Uterus (tissue), 4 donors: ENCODE measurements at places on chromosomes 3 and 15.

DNA sequence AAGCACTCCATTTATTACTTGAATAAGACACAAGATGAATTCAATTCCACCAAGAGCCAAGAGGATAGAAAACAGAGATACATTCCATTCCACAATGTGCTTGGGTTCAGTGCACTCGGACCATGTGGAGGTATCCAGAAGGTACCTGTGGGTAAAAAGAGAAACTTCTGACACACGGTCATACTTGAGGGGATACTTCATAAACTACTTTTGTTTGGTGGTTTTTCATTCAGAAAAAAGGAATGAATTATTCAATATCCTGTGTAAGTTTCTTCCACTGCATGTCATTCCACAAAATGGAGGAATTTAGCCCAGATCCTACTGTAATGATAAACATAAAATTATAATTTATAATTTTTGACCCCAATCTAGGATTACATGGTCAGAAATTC, 5.7 kb downstream of the TM4SF1 start:
- H3K36me3 ChIP-seq, result no peaks in the 10 kb centered on the region
- H3K27me3 ChIP-seq, result no peaks in the 10 kb centered on the region
- peak overlapping the region; percentile 78 for H3K27ac ChIP-seq
- no peaks in the 10 kb centered on the region for H3K4me1 ChIP-seq
- H3K4me3 ChIP-seq, result no peak overlapping the region

DNA sequence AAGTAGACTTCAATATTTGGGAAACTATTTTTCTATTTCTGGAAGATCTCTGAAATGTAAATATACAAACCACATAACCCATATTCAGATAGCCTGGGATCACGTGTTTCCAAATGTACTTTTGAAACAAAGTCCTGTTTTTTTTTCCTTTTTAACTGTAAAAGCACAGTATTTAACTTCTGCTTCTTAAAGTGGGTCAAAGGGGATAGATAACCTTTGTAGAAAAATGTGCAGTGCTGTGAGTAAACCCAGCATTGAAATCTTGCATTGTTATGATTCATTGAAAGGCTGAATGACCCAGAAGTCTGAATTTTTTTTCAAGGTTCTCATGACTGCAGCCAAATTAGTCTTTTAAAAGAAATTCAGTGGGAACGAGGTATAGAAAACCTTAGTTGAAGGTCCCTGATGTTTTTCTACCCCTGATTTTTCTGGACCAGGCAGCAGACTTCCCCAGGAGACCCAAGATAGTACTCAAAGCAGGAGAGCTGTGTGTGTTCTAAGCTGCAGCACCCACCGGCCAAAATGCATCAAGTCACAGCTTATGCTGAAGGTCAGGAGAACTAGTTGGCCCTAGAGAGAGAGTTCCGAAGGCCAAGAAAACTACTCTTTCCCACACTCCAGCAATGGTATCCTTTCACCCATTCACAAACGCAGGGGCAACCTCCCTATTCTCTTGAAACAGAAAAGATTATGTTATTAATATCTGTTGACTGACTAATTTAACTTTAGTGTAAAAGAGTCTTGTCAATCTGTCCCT, 43.6 kb upstream of the APH1B start:
- H3K4me3 ChIP-seq, result no peak overlapping the region
- peak overlapping the region; percentile 63 for H3K27ac ChIP-seq
- H3K36me3 ChIP-seq, result no peaks in the 10 kb centered on the region
- no peak for DNase-seq
- no peaks in the 10 kb centered on the region for H3K27me3 ChIP-seq
- no peaks in the 10 kb centered on the region for H3K4me1 ChIP-seq

GRCh38 chr3:147373301-147373700, 33.0 kb downstream of the ZIC4 start:
- H3K27me3 ChIP-seq, result no peaks in the 10 kb centered on the region
- H3K4me1 ChIP-seq, result no peaks in the 10 kb centered on the region
- H3K36me3 ChIP-seq, result no peaks in the 10 kb centered on the region
- H3K27ac ChIP-seq, result no peak overlapping the region
- DNase-seq, result no peak

- H3K4me3 ChIP-seq, result peak overlapping the region; percentile 79
- no peaks in the 10 kb centered on the region for H3K36me3 ChIP-seq
- DNase-seq, result peak; percentile 87
Observed at GRCh38 chr15:40108061-40108854, 421 bp downstream of the BMF start.

DNA sequence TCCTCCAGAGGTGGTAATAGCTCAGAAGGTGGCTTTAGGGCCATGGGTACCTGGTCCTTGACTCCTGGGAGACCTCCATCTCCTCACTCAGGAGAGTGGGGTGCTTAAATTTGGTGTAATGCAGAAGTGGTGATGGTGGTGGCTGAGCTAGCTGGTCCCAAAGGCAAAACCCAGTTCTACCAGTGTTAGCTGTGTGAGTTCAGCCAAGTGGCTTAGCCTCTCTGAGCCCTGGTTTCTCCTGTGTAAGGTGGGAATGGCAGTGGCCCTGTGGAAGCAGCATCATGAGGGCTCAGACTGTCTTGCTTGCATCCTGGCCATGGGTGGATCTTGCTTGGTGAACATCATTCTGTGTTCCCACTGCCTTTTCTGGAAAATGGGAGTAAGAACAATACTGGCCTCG, 9.4 kb downstream of the SEMA3F start:
- no peak overlapping the region for H3K4me3 ChIP-seq
- peaks cover 55% of the 10 kb centered on the region for H3K4me1 ChIP-seq
- no peak for DNase-seq
- H3K27me3 ChIP-seq, result no peaks in the 10 kb centered on the region
- H3K36me3 ChIP-seq, result no peaks in the 10 kb centered on the region

DNA sequence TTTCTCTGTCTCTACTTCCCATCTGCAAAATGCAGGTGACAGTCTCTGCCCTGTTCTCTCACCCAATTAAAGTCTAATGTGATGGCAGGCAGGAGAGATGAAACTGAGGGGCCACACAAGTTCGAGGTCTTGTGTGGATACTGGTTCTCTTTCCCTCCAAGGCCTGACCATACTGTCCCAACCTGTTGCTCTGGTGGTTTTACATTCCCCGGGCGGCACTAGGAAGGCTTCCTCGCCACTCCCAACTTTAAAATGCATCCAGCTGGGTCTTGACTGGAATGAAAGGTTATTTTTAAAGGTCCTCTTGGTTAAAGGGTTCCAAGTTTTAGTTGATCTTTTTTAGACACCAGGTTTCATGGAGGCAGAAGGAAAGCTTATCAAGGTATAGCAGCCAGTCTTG, 37.2 kb downstream of the WHAMM start:
- no peak overlapping the region for H3K4me3 ChIP-seq
- H3K4me1 ChIP-seq, result no peaks in the 10 kb centered on the region
- no peak overlapping the region for H3K27ac ChIP-seq
- H3K36me3 ChIP-seq, result no peaks in the 10 kb centered on the region
